Fibroblast of skin of right quadriceps (primary cell): ENCODE measurements at places on chromosomes 7 and 10.
A peak's percentile ranks its signal among the peaks of the same experiment; 100 is the strongest.

GRCh38 chr7:99453105-99453504 lies 12.9 kb downstream of the ATP5MF start:
- no peak for DNase-seq

- DNase-seq: no peak
Measured at GRCh38 chr7:72023926-72024325, 388.2 kb downstream of the CALN1 start.

GRCh38 chr7:151091431-151091830 lies 5.2 kb downstream of the AGAP3 start:
- DNase-seq: no peak

GRCh38 chr10:7170626-7171322 lies 240.1 kb downstream of the SFMBT2 start:
- DNase-seq: no peak

- DNase-seq: no peak
Measured at GRCh38 chr10:101322266-101323108, 31.5 kb upstream of the BTRC start.

- DNase-seq: no peak
Measured at GRCh38 chr7:31416381-31416870, 75.9 kb upstream of the NEUROD6 start.

- no peak for DNase-seq
Measured at GRCh38 chr7:67018940-67019339, 22.3 kb downstream of the TYW1 start.

DNA sequence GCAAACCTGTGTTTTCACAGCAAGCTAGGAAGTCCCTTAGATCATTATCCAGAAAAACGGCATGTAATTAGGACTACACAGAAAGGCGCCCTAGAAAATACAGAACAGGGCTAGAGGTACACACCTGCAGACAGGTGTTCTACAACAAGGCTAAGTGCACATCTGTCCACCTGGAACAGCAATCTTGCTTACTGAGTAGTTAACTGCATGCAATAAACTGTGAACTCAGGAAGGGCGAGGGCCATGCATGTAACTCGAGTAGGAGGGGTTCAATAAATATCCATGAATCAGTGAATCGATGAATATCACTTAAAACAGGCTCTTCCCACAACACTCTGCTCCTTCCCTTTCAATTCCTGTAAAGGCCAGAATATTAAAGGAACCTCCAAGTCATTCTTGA lies 22.0 kb downstream of the FAM171A1 start:
- DNase-seq: no peak

GRCh38 chr7:36570528-36571189 lies 153.6 kb downstream of the AOAH start:
- no peak for DNase-seq

- no peak for DNase-seq
Measured at GRCh38 chr10:132100091-132100481, 34.3 kb downstream of the JAKMIP3 start.

DNA sequence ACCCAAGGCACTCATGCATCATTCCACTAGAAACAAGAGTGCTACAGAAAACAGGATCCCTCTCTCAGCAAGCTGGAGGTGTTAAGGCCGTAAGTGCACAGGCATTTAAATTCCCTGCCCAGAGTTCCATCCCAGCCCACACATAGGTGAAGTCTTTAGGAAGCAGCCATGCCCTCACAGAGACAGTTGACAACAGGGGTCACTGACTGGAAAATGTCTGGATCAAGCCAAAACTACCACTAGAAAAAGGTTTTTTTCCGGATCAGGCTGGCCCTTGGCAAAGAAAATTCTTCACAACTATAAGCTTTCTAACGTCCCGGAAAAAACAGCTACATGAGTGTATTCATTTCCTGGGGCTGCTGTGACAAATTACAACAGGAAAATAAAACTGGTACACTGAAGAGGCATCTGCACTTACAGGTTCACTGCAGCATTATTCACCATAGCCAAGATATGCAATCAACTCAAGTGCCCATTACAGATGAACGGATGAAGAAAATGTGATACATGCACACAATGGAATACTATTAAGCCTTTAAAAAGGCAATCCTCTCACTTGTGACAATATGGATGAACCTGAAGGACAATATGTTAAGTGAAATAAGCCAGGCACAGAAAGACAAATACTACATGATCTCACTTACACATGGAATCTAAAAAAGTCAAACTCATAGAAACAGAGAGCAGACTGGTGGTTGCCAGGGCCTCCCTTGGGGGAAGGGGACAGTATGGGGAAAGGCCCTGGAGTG lies 52.5 kb downstream of the SLC25A13 start:
- DNase-seq: no peak

DNA sequence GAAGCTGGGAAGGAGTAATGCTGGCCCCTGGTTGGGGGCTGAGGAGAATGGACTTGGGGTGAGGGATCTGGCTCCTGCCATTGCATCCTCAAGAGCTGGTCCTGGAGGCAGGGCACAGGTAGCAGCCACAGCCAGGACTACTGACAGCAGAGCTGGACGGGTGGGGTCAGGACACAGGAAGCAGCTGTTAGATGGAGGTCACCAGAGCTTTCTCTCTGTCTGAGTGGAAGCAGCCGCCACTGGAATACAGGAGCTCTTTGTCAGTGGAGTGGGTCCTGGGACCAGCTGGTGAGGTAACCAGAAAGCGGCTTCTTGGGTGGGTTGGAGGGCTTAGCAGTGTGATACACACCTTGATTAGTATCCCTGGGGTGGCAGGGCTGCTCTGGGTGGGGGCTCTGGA lies 58.1 kb upstream of the AQP1 start:
- no peak for DNase-seq

- no peak for DNase-seq
Measured at GRCh38 chr10:83908506-83908905, 230.8 kb upstream of the GHITM start.

DNA sequence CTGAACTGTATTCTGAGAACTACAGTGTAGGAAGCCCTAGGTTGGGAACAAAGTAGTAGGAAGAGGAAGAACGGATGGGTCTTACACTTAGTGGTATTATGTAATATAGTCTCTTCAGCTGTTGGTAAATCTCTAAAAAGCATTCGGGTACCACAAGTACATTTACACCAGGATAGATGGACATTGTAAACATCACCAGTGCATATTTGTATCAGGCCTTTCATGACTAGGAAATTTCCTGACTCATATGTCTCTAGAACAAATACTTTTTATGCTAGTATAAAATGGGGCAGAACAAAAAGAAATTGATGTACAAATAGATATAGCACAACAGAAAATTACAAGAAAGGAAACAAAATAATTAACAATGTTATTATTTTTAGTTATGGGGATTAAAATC lies 21.5 kb upstream of the OR6B1 start:
- DNase-seq: no peak

DNA sequence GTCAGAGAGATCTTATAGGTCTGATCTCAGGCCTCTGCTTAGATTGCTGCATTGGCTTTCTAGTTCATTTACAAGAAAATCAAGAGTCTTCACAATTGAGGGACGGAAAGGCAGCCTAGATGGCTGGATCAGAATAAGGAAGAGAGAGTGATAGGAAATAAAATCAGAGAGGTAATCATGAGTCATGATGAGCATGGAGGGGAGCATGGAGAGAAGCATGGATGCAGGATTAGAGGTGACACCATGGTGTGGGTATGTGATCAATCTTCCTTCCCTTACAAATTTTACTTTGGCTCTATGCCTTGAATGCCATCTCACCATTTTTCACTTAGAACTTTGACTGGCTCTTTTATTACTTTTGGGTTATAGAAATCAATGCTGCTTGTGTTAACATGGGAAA lies 1.4 kb downstream of the BCCIP start:
- peak; percentile 54 for DNase-seq

GRCh38 chr10:130061760-130062159 lies 48.9 kb downstream of the C10orf143 start:
- DNase-seq: no peak

GRCh38 chr7:45324683-45325237 lies 167.2 kb downstream of the RAMP3 start:
- no peak for DNase-seq

DNA sequence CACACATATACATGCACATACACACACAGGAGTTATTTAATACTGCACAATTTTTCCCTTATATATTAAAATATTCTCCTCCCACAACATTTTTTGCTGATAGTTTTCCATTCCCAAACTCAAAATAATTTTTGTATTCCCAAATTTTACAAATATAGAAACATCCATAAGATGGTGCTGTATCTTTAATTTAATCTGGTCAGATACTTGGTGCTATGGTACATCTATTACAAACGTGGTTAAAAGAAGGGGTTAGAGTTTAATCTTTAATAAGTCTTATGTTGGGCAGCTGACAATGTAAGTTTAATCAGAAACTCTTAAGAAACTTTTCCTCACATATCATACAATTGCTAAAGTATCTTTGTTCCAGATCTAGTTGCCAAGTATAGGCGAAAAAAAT lies 10.2 kb upstream of the CADPS2 start:
- no peak for DNase-seq

DNA sequence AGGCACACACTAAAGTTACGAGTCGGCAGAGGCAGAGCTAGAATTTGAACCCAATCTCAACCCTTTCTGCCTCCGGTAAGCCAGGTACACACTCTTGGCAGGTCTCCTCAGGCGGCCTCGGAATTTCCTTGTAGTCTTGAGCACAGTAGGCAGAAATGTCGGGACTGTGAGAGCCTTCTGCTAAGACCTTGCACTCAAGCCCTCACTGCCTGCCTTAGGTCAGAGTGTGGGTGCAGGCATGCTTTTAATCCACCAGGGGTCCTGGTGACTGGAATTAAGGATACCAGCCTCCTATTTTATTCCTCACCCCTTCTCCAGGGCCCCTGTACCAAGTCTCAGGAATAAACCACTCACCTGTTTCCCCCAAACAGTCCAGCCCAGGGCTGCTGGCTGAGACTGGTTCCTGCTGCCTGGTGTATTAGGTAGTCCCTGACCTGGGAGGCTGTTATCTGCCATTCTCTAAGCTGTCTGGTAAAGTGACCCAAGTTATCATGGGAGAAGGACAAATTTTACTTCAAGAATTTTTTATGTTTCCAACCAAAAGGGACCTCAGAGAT lies 855 bp downstream of the ATP6V1F start:
- DNase-seq: peak; percentile 69

GRCh38 chr7:2159176-2159520 lies 73.6 kb downstream of the MAD1L1 start:
- no peak for DNase-seq

DNA sequence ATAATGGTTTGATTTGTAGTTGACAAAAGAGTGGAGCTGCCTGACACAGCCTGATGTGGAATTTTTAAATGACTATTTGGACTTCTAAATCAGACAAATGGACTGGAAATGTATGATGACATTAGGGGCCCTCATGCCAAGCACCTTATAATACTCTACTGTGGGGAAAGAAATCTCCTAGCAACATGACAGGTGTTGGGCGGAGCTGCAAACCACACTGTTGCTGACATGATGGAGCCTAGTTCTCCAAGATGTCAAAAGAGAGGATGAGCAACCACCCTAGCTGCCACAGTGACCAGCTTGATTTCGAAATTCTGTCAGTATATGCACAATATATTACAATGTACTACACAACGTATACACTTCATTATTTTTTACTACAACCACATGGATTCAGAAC lies 65.8 kb downstream of the RHOBTB1 start:
- no peak for DNase-seq

DNA sequence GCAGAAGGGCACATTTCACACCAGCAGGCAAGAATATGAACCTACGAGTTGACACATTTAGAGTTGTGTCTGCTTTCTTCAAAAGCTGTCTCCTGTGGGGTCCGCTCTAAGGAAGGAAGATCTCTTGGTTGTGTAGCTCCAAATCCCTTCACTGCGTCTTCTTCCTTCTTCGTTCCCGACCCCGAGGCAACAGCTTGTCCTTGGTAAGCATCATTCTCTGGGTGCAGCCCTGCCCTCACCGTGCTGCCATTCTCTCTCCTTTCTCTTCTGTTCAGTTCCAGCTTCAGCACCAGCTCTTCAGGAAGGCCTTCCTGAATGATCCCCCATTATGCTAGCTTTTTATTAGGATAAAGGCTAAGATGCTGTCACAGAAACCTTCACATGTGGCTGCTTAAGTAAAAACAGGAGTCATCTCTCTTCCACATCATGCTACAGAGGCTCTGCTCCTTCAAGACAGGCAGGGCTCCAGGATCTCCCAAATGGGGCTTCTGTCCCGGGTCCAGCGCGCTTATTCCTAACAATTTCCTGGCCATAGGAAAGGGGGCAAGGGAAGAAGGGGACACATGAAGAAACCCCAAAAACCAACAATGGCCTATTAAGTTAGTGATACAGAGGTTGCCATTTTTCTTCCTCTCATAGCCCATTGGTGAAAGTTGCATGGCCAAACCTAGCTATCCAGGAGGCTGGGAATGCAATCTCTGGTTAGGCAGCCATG lies 52.2 kb upstream of the SHH start:
- DNase-seq: no peak

- no peak for DNase-seq
Measured at GRCh38 chr10:24414597-24414996, 205.7 kb downstream of the KIAA1217 start.

DNA sequence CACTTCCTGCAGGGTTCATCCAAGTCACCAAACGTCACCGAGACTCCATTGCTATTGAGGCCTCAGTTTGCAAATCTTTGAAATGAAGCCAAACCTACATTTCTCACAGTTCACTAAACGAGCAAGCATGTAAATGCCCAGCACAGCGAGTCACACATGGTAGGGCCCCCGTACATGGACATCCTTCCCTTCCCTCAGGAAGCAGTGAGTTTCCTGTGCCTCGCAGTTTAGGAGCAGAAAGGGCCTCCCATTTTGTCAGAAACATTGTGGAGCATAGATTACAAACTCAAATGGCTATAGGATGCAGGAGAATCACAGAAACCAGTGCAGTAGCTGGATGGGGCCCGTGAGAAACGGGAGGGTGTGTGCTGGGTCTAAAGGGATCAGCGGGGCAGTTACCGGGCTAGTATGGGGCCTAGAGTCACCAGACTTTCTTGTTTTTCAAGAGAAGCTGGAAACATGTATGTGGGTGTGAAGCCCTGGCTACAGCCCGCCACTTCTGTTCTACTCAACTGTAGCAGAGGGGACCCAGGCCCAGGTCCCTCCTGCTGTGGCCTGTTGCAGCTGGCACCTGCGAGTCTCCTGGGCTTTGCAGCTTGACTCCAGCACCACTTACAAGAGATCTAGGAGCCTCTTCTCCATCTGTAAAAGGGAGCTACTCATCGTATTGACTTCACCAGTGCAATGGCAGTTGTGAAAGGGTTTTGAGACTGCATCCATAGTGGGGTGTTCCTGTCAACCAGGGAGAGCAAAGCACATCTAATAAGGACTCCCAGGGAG lies 14.2 kb upstream of the SLC18A3 start:
- DNase-seq: no peak

DNA sequence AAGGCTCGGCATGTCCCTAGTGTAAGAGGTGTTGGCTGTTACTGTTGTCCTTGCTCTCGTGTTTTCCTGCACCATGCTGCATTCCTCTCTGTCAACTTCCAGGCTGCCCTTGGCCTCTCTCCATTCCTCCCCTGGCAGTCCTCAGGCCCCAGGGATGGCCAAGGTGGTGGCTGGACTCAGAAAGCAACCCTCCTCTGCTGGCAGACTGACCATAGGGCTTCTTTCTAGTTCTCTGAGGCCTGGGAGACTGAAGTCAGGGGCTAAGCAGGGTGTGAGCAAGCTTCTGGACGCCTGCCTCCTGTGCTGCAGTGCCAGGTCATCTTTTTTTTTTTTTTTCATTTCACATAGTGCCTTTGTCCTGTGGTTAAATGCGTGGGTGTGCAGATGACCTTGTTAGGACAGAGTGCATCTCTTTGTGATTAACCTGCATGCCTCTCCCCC lies 72.0 kb downstream of the GOLGA7B start:
- no peak for DNase-seq

GRCh38 chr10:89207181-89207800 lies at the start of gene CH25H:
Gene CH25H (minus strand): TSS chr10:89207317. CDS start chr10:89207292, 25 bp downstream.
- DNase-seq: peak; percentile 89

GRCh38 chr7:117229350-117229749 lies 93.5 kb downstream of the WNT2 start:
- peak; percentile 39 for DNase-seq

- DNase-seq: no peak
Measured at GRCh38 chr7:11703829-11704228, 128.2 kb downstream of the THSD7A start.
